AG09309 (cell line): ENCODE measurements at places on chromosomes 6 and 20.

- DNase-seq, result no peak
Measured at GRCh38 chr20:3067139-3068014, 4.0 kb upstream of the OXT start.

DNA sequence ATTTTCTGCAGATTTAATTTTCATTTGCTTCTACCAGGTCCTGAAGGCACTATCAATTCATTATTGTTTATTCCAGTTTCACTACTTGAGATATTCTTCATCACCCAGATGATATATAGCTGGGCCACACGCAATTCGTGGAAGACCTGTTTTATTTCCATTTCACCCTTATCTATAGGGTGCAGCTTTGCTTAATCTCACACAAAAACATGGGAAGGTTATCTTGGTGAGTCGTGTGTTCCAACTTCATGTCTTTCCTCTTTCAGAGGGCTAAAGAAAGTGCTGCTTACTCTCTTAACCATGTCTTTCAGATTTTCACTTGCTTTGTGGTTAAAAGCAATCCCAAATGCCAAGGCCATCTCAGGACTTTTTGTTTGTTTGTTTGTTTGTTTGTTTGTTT lies 194.0 kb downstream of the SOD2 start:
- DNase-seq, result no peak

DNA sequence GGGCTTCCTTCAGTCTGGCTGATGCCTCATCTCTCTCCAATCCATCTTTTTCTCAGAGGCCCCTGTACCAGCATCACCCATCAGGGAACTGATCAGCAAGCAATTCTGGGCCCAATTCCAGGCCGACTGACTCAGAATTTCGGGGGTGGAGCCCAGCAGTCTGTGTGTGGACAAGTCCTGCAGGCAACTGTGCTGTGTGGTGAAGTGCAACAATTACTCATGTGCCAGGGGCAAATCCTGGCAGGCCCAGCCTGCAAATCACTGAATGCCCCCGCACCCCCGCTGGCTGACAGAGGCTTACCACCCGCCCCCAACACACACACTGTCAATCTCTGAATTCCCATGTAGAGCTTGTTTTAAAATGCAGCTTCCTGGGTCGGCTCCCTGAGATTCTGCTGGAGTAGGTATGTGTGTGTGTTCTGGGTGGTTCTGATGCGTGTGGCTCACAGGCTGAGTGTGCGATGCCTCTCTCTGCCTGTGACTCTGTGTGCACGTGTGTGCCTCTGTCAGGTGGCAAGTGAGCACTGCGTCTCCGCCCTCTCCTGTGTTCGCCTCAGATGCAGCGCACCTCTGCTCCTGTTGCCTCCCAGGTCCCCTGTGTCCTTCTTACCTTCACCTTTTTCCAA lies 45.4 kb downstream of the SSR1 start:
- peak; percentile 85 for DNase-seq

DNA sequence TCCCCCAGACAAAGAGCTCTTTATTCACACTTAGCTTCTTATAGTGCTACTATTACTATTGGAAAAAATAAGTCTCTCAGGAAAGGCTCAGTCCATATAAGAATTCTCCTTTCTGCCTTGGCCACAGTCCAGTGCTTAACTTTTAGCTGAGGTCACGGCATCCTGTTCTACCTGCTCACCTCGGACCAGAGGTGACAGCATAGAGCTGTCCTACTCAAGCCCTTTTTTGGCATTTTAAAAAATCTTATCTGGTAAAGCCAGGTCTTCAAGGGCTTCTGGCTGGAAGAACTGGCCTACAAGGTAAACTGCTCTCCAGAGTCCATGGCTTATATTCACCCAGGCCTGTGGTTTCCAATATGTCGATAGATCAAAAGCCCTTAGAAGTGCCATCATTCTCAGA lies 109.7 kb downstream of the RCAN2 start:
- DNase-seq, result no peak

DNA sequence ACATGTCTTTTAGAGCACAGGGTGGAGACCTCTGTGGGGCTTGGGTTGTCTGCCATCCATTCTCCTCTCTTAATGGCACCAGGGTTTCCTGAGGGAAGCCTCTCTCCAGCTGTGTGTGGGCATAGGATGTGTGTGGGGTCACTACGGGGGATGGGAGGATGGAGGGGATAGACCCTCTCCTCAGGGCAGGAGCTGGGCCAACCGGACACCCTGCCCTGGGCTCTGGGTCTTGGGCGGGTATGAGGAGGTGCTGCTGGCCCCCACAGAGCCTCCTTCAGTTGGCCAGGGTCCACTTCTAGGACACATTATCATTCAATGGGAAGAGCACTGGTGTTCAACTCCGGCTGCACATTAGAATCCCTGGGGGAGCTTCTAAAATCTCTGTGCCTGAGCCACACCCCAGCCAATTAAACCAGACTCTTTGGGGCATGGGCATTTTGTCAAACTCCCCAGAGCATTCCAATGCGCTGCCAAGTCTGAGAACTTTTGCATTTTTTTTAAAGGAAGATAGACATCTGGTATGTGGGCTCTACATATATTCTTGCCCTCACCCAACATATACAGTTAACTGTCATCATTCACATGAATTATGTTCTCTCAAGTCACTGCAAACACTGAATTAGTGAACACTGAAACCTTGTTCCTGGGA lies 38.5 kb downstream of the TRAM2 start:
- no peak for DNase-seq

- DNase-seq, result no peak
Measured at GRCh38 chr6:45436544-45437438, 59.1 kb upstream of the SUPT3H start.

- no peak for DNase-seq
Measured at GRCh38 chr20:16759181-16759563, 11.0 kb downstream of the OTOR start.

DNA sequence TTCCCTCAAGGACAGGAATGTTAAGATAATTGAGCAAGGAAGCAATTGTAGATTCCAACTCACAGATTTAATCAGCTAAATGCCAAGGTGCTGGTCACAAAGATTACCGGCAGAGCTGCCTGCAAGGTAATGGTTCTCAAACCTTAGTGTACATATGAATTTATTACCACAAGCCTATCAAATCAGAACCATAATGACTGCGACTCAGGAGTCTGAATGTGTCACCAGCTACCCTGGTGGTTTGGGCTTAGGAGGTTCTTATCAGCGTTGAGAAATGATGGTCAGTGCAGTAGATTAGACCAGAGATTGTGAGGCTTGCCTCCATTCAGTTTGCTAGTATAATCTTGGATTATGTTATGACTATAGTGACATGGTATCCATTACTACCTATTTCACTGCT lies 78.9 kb downstream of the MTFR2 start:
- DNase-seq, result no peak

DNA sequence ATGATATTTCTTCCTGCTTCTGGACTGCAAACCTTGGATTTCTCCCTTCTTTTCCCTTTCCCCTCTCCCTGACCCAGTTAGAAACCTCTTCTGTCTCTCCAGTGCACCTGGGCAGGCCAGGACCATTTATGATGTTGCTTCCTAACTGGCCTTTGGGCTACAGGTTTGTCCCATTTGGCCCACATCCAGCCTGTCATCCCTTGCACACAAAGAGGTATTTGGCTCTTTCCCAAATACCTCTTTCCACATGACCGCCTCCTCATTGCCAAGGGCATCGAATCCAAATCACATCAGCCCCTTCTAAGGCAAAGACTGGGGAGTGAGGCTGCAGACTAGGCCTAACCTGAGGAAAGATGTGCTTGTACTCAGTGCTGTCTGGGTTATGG lies 13.6 kb downstream of the FGD2 start:
- DNase-seq, result no peak

DNA sequence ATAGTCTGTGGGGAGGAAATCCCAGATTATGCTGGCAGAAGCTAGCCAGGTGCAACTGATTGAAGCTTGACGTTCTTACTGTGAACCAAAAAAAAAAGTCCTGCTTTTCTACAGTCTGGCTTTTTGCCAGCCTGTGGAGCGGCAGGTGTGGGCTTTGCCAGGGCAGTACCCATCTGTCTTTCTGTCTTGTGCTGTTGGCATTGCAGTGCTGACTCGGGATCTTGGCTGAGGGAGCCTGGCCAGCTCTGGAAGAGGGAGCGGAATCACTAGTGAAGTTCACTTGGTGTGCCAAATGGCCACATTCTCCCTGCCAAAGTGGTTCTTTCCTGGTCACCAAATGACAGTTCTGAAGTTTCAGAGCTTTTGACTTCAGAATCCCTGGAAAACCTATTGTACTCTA lies 5.0 kb downstream of the KIF3B start:
- no peak for DNase-seq

- DNase-seq, result no peak
Measured at GRCh38 chr6:10426781-10427279, 12.0 kb upstream of the TFAP2A start.

- DNase-seq, result no peak
Measured at GRCh38 chr20:37944456-37944981, 41.6 kb downstream of the VSTM2L start.

DNA sequence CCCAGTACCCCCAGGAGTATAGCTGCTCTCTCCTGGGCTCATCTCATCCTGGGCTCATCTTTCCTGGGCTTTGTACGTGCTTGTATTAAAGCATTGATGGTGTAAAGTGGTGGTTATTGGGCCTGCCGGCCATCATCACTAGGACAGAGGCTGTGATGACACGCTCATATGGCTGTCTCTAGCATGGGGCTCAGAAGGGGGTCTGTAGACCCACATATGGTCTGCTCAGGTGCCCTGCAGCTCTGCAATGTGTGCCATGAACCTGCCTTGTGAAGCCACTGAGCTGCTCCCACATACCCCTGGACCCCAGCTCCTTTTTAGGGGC lies 143.4 kb downstream of the CDC5L start:
- DNase-seq, result no peak

GRCh38 chr20:42641886-42642285 lies 547.8 kb downstream of the PTPRT start:
- DNase-seq, result no peak

DNA sequence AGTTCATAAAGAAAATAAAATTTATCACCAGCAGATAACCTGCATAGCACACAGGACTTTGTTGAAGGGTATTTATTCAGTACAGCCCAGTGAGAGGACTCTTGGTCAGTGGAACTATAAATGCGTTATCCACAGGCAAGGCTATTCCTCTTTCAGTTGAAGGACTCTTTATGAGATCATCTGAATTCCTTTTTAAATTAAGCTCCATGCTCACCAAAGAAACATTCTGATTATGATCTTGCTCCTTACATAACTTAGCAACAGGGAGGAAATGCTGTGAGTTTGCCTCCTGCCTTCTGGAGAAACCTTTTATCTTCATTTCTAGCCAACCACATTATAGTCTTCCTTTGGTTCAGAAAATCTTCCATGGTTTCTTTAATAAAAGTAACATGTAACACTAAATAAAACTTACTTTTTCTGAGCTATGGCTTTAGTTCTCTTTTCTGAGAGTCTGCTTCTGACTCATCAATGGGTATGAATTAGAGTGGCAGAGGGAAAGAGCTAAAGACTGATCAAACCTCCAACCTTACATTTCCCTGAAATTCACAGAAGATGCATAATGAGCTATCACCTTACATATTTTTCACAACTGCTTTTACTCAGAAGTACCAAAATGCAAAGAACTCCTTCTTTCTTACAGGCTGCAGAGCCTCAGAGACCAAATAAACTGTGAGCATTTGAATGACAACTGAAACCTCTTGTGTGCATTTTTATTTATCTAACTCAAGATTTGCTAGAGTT lies 267.2 kb downstream of the ADGRG6 start:
- peak; percentile 48 for DNase-seq

DNA sequence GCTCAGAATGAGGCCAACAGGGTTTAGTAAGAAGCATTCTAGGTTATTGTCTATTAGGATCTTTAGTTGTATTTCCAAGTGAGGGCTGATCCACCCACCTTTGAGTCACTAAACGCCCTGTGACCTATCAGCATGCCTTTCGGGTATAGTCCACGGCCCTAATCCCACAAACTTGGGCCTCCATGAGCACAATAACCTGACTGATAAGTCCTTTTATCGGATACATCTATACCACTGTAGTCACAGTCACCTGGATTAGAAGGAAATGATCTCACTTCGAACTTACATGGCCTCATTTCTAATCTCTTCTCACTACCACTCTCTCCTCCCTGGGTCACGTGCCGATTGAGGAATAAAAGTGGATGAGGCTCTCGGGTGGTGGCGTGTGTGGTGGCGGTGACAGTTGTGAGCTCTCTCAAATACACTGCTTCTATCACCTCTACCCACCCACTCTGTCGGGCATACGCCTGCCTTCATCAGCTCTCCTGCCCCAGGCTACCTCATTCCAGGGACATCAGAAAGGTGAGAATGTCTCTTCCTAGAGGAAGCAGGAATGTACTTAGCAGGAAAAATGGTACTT lies 65.2 kb downstream of the TRAM2 start:
- DNase-seq, result no peak

DNA sequence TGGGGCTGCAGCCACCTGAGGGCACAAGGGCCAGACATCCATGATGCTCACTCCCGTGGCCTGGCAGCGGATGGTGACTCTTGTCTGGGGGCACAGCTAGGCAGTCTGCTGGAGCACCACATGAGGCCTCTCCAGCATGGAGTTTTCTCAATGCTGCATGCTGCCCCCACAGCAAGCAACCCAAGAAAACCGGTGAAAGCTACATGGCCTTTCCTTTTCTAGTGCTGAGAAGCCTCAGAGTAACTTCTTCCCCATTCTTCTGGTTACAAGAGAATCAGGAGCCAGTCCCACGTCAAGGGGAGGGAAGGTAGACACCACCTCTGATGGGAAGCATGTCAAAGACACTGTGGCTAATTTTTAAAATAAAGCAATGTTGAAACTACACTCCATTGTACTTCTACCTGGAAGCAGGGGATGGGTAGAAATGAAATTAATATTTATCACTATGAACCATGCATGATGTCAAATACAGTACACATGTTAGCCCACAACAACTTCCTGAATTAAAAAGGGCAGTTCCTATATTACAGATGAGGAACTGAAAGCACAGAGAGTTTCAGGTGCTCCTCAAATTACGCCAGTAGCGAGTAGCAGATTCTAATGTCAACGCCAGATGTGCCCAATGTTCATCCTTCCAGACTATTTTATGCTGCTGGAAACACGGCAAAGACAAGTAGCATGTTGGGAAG lies 101.5 kb downstream of the LAMP5 start:
- no peak for DNase-seq

- no peak for DNase-seq
Measured at GRCh38 chr6:15402406-15403045, 156.7 kb downstream of the JARID2 start.

DNA sequence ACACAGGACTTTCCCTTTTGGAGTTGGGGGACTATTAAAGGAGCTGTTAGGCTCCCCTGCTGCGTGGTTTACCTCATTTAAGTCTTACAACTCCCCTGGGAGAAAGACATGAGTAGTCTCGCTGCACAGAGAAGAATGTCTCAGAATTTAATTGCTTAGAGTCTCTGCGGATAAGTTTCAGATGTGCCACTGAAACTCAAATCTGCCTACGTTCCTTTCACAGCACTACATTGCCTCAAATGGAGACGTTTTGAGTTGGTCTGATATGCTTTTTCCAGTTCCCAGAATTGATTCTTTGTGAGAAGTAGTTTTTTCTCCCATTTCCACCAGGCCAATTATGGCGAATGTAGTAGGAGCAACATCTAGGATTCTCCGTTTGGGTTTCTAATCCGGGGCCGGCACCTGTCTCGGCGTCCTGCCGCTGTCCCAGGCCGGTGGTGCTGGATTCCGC lies 532 bp upstream of the SLC35F1 start:
- no peak for DNase-seq

GRCh38 chr20:24445510-24446170 lies 23.8 kb upstream of the SYNDIG1 start:
- DNase-seq, result no peak

GRCh38 chr20:51204051-51204715 lies 181.3 kb upstream of the KCNG1 start:
- DNase-seq, result no peak
